ENCODE measurements at places on chromosomes 13 and 19.

DNA sequence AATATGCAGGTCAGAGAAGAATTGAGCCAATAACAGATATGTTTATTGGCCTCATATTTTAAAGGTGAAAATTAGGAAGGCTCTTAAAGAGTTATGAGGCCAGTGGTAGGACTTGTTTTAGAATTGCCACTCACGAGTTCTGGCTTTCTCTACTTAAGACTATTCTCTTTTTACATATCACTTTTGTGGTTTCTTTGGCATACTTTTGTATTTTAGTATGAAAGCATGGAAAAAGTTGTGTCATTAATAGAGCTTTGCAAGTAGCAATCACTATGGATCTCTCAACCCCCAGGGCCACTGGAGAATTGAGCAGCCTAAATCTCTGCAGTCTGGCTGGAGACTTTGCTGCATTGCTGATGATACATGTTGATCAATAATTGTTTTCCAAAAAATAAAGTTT is 64.6 kb upstream of the SOX21 start:
- DNase-seq = no peak

GRCh38 chr13:96238861-96239260 is 149.0 kb downstream of the HS6ST3 start:
- DNase-seq = no peak

- DNase-seq = no peak
These were observed 10.3 kb downstream of the GJB6 start for GRCh38 chr13:20221772-20222171.

DNA sequence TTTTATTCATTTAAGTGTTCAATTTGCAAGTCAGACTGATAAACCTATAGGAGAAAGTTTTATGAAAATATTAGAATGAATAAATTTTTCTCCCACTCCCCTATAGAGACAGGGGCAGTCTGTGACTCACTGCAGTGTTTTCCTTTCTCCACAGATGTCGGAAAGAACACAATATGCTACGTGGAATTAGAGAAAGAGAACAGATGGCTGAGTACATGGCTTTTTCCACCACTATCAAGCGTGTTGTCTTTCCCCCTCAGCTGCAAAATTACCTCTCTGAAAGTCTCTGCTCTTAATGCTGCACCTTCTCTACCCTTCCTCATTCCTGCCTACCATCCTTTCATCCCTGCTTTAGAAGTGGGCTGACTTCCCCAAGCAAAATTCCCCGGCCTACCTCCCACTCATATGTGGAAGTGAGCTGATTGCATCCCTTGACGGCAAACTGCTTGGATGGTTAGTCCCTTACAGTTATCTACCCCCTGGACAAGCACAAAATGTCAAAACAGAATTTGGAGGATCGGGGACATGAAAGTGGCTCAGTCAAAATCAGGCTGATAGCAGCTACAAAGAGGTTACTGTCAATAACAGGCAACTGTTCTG is 30.0 kb downstream of the FLT1 start:
- peak; percentile 75 for DNase-seq

GRCh38 chr19:870963-871401 is 11.5 kb downstream of the CFD start:
- DNase-seq = peak; percentile 51

GRCh38 chr13:25295228-25295627 is 6.2 kb upstream of the NUP58 start:
- DNase-seq = no peak

DNA sequence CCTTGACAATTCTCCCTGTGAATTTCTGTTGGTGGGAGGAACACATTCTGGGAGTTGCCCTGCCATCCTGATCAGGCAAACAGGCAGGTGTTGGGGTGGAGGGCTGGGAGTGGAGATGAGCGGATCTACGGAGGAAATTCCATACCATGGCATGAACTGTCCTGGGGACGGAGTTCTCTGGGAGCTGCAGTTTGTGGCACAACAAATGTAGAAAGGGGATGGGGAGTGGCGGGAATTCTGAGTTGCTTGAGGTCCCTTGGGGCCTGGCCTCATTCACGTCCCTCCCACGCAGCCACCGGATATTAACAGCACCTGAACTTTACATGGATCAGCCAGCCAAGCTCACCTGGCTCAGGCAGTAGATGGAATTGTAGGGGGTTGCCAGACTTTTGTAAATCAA is 70.0 kb downstream of the CHST8 start:
- no peak for DNase-seq

DNA sequence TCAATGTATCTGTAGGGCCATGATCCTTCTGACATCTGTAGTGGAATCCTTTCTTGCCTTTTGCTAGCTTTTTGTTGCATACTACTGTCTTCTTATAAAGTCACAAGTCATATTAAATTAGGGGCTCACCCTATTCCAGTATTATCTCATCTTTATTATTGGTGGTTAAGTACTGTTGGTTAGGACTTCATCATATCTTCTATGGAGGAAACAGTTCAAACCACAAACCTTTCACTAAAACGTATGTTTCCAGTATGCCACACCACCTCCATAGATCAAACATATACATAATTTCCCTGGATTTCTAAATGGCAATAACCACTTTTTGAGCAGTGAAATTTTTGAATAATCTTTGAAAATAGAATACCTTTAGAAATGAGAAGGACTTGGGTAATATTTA is 62.8 kb upstream of the PCDH9 start:
- DNase-seq = no peak

DNA sequence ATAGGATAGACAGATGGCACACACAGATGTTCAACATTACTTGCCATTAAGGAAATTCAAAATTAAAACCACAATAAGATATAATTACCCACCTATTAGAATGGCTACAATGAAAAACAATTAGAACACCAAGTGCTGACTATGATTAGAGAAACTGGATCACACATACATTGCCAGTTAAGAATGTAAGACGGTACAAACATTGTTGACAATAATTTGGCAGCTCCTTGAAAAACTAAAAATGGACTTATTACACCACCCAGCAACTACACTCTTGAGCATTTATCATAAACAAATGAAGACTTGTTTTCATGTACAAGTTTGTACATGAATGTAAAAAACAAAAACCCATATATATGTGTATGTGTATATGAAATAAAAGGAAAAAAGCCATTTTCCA is 13.7 kb downstream of the ZNF461 start:
- no peak for DNase-seq

- no peak for DNase-seq
These were observed at the start of gene NFIC for GRCh38 chr19:3365836-3366752. Gene NFIC, plus strand, starts transcription at chr19:3366583. Its CDS starts 54 bp downstream, at chr19:3366637.

DNA sequence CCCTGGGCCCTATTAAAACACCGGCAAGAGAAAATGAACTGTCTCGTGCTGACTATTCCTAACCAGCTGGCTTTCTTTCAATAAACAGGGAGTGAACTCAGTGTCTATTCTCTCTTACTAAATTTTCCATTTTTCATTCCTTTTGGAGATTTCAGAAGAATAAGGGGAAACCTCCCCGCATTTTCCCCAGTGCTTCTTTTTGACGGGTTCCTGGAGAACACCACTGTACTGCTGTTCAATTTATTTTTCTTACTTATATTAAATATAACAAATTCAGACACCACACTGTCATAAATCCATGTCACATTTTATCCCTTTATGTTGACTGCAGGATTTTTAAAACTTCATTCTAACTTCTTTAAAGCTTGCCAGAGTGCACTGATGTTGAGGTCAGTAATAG is 75.8 kb downstream of the DCLK1 start:
- DNase-seq = no peak

GRCh38 chr13:102289606-102290005 is 112.2 kb downstream of the FGF14 start:
- DNase-seq = no peak

DNA sequence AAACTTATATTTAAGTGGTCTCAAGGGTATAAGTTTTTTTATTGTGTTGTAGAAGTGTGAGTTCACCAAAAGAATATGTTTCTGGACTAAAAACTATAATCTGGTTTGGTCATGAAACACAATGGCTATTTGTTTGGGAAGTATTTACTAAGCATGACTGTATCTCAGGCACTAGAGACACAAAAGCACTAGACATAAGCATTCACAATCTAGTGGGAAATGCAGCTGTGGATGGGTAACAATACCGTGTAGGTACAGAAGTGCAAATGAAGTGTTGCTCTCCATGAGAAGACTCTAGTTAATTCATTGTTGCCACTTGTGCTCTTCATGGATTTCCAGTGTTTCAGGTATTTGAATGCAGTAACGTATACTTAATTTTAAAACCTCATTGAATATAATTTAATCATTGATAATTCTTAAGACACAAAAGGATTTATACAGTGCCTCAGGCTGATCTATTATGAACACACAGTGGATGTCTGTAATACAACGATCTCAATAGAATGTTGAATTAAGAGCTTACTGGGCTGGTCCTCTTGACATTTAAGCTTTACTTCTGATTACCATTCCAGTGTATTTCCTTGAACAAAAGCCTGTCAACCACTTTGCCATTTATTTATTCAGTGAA is 50.9 kb downstream of the TPT1 start:
- no peak for DNase-seq

DNA sequence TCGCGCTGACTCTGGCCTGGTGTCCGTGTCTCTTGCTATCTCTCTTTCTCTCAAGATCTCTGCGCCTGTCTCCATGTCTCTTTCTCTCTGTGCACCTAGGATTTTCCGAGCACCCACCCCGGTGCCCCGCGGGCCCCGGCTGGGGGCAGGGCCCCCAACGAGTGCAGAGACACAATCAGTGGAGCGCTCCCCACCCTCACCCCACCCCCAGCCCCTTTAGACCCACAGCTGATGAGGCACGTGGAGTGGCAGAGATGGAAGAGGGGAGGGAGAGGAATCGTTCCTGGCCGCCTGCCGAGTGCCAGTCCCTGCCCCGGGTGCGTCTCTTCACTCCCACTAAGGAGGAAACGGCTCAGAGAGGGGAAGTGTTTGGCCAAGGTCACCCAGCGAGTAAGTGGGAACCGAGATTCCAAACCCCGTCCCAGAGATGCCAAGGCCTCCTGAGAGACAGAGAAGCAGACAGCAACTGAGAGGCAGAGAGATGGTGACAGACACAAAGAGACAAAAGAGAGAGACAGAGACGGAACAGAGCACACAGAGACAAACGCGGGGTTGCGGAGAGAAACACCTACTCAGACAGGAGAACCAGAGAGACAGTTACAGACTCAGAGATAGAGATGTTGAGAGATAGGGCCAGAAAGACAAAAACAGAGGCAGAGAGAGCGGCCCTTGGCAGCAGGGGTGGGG is 626 bp upstream of the BCL3 start:
- DNase-seq = peak; percentile 63

- DNase-seq = no peak
These were observed 79.5 kb downstream of the KLF5 start for GRCh38 chr13:73138276-73138637.

GRCh38 chr13:69306766-69307165 is 800.9 kb upstream of the ATXN8OS start:
- DNase-seq = no peak

DNA sequence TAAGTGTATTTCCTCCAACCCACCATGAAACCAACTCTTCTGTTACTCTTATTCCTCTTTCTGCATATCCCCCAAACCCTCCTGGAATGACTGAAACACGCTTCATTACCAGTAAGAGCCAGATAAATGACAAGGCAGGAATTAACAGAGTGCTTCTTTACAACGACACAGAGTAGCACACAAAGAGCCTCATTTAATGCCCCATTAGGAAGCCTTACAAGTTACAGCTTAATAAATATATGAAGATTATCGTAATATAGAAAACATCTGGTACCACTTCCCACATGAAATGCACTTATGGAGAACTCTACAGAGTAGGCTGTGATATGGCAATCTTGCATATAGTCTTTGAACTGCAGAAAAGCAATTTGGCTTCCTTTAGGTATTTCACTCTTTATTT is 116.8 kb downstream of the ENOX1 start:
- no peak for DNase-seq

DNA sequence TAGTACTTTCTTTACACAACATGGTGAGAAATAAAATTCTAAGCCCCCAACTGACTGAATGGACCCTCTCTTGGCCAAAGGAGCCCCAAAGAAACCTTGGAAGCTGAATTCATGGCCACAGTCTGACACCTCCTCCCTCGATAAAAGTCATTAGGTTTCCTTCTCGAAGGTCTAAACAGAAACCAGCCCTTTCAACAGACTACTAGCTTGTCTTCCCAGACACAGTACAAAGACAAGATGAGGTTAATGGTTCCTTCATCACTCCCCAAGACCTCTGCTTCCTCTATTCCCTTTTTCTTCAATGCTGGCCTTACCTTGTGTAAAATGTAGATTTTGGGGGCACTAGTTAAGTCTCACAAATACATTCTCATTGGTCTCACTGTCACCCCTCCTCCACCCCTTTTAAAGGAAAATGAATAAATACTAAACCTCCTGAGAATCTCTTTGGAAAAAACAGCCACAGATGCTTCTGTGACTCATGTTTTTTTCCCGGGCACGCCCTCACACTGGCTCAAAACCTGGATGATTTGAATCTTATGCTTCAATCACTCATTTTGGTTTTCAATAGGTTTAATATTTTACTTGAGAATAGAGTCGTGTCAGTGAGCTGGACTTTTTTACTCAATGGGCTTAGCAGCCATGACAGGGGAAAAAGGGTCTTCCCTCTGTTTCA is 65.8 kb upstream of the MED4 start:
- peak; percentile 93 for DNase-seq

GRCh38 chr13:28429685-28430290 is 65.1 kb downstream of the FLT1 start:
- DNase-seq = no peak

DNA sequence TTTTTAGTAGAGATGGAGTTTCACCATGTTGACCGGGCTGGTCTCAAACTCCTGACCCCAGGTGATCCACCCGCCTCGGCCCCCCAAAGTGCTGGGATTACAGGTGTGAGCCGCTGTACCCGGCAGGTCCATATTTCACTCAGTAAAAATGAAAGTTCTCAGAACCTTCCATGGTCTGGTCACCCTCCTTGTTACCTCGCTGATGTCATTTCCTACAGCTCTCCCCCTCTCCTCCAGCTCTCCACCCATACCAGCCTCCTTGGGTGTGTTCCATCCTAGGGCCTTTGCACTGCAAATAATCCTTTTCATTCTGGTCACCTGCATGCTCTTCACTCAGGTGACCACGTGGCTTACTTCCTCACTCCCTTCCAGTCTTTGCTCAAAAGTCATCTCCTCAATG is 78.2 kb upstream of the TNFSF11 start:
- DNase-seq = no peak

DNA sequence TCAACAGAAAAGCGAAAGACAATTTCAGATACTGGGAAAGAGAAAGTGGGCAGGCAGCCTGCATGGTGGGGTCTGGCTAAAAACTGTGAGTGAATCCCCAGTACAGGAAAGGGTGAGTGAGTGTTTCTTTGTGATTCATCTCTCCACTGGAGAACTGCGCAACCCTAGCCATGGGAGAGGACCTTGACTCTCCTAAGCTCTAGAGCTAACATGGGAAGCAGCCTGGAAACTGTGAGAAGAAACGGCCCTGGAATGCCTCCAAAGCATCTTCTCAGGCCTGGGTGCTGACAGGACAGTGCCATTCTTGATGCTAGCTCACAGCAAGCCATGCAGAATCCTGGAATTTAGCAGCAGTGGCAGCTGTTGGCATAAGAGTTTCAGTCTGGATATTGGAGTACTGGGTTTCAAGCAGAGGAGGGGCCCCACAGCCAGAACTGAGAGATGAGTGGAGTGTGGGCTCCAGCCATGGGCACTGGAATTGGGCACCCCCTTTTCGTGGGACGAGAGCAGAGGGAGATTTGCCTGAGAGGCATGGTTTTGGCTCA is 18.7 kb upstream of the SLAIN1 start:
- no peak for DNase-seq

- DNase-seq = peak; percentile 62
These were observed 37.7 kb upstream of the MCF2L start for GRCh38 chr13:112931028-112931934.

- no peak for DNase-seq
These were observed 665 bp downstream of the ZNF347 start for GRCh38 chr19:53158119-53158656.

GRCh38 chr19:1923319-1923718 is 17.7 kb upstream of the CSNK1G2 start:
- DNase-seq = no peak

All from NCI-H1694 treated with DMSO at 0.1 percent for 48 hours (cell line).